Adrenal gland (tissue), 19 donors: ENCODE measurements at places on chromosomes 6 and 20. TPM values are rescaled to one million over a fixed set of nuclear protein-coding genes. Genes with fewer than 3 reads are reported as not detected.

DNA sequence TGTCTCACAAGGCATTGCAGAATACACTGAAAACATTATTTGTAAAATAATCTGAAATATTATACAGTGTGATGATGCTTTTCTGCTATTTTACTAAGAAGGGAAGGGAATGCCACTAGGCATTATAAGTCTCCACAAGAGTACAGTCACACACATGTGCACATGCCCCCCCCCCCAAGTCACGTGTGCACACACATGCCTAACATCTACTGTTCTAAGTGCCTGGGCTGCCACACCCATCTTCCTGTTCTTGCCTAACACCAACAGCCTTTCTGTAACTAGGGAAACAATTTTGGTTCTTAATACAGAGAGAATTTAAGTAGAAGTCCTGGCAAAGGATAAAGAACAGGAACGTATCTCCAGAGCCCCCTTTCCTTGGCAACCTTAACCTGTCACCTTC lies 58.2 kb upstream of the BCLAF1 start:
- H3K4me3 ChIP-seq = no peak overlapping the region
- no peak for DNase-seq
- no peaks in the 10 kb centered on the region for H3K36me3 ChIP-seq
- H3K4me1 ChIP-seq = peaks cover 7% of the 10 kb centered on the region

DNA sequence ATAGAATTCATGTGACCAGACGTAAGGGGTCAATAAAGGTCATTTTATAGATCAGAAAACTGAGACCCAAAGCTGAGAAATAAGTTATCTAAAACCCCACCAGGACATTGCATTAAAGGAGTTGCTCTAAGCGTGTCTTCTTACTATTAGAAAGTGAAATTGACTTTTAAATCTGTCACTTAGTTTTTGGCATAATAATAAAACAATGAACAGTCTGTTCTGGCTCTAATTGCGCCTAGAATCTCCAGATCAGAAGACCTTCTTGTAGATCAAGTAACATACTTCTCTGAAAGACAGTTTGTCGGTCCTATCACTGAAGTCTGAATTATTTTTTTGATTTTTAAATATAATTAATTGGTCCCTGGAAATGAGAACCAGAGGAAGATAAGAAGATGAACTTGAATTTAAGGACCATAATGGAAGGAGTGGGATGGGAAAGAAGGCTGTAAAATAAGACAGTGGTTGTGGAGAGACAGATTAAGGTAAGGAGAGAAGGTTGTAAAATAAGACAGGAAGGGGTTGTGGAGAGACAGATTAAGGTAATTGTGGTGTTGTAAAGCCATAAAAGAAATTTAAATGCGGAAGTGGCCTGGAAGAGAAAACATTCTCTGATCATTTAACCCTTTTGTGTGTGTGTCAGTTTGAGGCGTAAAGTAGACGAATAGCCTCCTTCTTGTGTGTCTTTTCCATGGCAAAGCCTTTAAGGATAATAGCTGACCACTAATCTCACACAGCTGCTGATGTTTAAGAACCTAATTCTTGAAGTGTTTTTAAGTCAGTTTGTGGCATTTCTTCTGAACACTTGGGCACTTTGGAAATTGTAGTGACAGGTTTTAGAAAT lies 20.1 kb downstream of the TOP1 start:
- H3K4me1 ChIP-seq = peaks cover 76% of the 10 kb centered on the region
- no peaks in the 10 kb centered on the region for H3K27me3 ChIP-seq
- no peaks in the 10 kb centered on the region for H3K36me3 ChIP-seq
- peak overlapping the region; percentile 24 for H3K27ac ChIP-seq

GRCh38 chr6:154450498-154450897 lies 60.0 kb downstream of the CNKSR3 start:
- H3K4me3 ChIP-seq = no peak overlapping the region
- no peaks in the 10 kb centered on the region for H3K36me3 ChIP-seq
- DNase-seq = no peak
- H3K27me3 ChIP-seq = no peaks in the 10 kb centered on the region

GRCh38 chr20:59662161-59662560 lies 57.8 kb downstream of the PHACTR3 start:
- no peaks in the 10 kb centered on the region for H3K27me3 ChIP-seq
- no peak overlapping the region for H3K4me3 ChIP-seq
- no peaks in the 10 kb centered on the region for H3K4me1 ChIP-seq
- no peaks in the 10 kb centered on the region for H3K36me3 ChIP-seq
- no peak overlapping the region for H3K27ac ChIP-seq
- no peak for DNase-seq

DNA sequence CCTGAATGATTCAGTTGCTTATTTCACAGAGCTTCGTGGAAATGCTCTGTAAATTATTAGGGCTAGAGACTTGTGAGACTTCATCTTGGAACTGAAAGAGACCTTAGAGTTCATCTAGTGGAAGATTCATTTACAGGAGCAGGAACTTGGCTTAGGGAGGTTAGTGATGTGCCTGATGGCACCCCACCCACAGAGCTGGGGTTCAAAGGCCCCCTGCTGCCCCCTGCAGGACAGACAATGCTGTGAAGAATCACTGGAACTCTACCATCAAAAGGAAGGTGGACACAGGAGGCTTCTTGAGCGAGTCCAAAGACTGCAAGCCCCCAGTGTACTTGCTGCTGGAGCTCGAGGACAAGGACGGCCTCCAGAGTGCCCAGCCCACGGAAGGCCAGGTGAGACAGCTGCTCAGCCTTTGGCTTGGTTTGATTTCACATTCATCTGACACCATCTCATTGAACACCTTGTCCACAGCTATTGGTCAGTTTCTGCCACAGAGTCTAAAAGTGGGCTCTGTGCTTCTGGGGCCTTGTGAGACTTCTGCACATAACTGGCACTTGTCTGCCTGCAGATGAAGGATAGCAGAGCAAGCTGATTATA lies 25.1 kb downstream of the MYBL2 start:
- peak; percentile 35 for DNase-seq
- no peak overlapping the region for H3K27ac ChIP-seq
- no peaks in the 10 kb centered on the region for H3K27me3 ChIP-seq
- H3K36me3 ChIP-seq = no peaks in the 10 kb centered on the region
- H3K4me3 ChIP-seq = no peak overlapping the region

DNA sequence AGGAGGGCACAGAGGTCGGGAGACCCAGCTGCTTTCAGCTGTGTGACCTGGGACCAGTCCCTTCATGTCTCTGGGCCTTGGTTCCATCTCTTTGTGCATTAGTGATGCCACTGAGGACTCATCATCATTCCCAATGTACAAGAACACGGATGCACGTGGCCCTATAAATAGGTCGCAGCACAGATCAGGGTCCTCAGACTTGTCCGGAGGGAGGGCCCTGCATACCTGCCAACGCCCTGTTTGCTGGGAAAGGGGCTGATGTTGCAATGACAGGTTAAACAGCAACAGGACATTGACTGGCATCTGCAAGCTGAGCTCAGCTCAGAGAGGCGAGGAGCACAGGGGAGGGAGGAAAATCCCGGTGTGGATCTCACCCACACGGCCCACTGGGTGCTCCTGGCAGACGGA lies 21.8 kb downstream of the TGM2 start:
- no peak overlapping the region for H3K4me3 ChIP-seq
- DNase-seq = no peak
- H3K27me3 ChIP-seq = no peaks in the 10 kb centered on the region
- H3K27ac ChIP-seq = no peak overlapping the region
- H3K4me1 ChIP-seq = peaks cover 32% of the 10 kb centered on the region
- no peaks in the 10 kb centered on the region for H3K36me3 ChIP-seq

GRCh38 chr20:38536310-38536709 lies 44.7 kb upstream of the ADIG start:
- H3K27me3 ChIP-seq = no peaks in the 10 kb centered on the region
- no peaks in the 10 kb centered on the region for H3K36me3 ChIP-seq
- H3K27ac ChIP-seq = no peak overlapping the region
- no peak for DNase-seq
- no peaks in the 10 kb centered on the region for H3K4me1 ChIP-seq

- no peak for DNase-seq
- no peaks in the 10 kb centered on the region for H3K4me1 ChIP-seq
Measured at GRCh38 chr6:7183707-7184106, 75.9 kb downstream of the RREB1 start.

Gene SNRPB
- polyA plus RNA-seq = 66.2 TPM

Gene TRIM31
- not detected for polyA plus RNA-seq

Gene HEY2
- polyA plus RNA-seq = 2.1 TPM
